ENCODE measurements at places on chromosomes 2 and 18.

DNA sequence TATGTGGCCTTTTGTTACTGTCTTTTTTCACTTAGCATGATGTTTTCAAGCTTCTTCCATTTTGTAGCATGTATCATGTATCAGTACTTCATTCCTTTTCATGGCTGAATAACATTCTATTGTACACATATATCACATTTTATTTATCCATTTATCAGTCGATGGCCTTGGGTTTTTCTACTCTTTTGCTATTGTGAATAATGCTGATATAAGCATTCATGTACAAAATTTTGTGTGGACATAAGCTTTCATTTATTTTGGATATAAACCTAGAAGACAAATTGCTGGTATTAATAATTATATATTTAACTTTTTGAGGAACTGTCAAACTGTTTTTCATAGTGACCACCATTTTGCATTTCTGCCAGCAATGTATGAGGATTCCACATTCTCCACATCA lies 201.1 kb downstream of the ACTR3 start:
- DNase-seq: no peak

- DNase-seq: no peak
These were observed 119.9 kb upstream of the PIEZO2 start for GRCh38 chr18:11269257-11269656.

GRCh38 chr2:109736177-109736827 lies 57.8 kb upstream of the RGPD5 start:
- peak; percentile 44 for DNase-seq

GRCh38 chr2:21363364-21363763 lies 239.6 kb downstream of the TDRD15 start:
- no peak for DNase-seq

DNA sequence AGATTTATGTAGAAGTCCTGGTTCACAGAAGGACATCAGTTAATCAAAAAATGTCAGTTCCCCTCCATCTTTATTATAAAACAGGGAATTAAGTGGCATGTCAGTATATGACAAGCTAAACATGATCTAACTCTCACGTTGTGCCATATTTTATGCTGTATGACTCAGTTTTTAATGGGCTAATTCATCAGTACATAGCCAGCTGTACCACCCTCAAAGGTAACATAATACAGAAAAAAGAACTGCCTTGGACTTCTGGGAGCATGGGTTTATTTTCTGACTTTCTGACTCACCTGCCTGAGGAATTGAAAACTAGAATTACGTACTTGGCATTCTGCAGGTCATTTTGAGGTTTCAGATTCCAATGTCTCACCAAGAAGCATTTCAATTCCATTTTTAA lies 135.7 kb downstream of the CMPK2 start:
- no peak for DNase-seq

DNA sequence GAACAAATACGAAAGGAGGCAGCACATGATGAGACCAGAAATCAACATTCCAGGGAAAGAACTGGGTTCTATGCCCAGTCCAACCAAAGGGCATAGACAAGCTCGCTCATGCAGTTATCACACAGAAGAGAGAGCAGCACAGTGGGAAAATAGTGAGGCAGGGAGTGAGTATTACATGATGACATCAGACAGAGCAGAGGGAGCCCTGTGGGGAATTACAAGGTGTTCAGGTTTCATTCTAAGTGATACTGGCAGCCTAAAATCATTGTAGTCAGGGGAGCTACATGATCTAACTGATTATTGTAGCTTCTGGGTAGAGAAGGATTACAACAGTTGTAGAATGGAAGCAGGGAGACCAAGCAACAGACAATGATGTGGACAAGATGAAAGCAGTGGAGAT lies 658.5 kb downstream of the ARHGAP15 start:
- DNase-seq: no peak

DNA sequence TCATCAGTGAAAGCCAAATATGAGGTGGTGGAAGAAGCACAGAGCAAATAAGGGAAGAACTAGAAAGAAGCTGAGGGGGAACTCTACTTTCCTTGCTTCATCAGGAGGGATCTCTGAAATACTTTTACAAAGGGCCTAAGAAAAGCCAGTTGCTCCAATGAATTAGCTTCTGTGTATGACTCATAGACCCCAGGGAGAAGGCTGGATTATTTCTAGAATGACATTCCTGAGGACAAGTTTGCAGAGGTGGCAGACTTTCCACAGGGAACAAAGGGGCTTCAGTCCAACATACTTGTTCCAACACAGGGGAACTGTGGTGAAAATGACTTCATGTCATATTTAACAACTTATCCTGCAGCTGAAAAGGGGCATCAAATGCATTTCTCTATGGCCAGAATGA lies 29.0 kb downstream of the DOK1 start:
- DNase-seq: peak; percentile 30

- no peak for DNase-seq
These were observed 1052.3 kb upstream of the ZEB2 start for GRCh38 chr2:145572238-145572637.

DNA sequence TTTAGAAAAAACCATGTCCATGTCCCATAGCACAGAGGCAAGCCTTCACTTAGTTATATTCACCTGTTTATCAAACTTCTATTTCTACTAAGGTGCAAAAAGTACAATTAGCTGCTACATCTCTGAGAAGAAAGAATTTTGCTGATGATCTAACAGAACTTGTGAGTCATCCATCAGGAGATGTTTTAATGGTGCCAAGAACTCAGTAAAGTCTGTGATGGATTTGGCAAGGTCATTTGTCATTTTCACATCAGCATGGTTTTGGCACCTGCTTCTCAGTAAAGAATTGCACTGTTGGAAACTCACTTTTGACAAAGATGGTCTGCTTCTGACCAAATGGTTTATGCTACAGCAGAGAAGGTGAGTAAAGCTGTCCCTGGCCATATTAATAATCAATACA lies 195.7 kb upstream of the TMEFF2 start:
- DNase-seq: no peak

DNA sequence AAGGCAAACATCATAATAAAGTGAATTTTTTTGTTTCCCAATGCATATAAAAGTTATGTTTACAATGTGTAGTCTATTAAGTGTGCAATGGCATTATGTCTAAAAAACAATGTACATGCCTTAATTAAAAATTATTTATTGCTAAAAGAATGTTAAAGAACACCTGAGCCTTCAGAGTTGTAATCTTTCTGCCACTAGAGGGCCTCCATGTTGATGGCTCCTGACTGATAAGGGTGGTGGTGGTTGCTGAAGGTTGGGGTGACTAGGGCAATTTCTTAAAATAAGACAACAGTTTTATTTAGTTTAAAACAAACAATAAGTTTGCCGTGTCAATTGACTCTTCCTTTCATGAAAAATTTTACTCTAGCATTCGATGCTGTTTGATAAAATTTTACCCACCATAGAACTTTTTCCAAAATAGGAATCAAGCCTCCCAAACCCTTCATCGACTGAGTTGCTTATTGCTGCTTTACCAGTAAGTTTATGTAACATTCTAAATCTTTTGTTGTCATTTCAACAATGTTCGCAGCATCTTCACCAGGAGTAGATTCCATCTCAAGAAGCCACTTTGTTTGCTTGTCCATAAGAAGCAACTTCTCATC lies 32.3 kb downstream of the MAP3K2 start:
- no peak for DNase-seq

- no peak for DNase-seq
These were observed 109.0 kb upstream of the EPAS1 start for GRCh38 chr2:46188041-46188716.

- no peak for DNase-seq
These were observed 5.2 kb upstream of the HOXD4 start for GRCh38 chr2:176146101-176146500.

DNA sequence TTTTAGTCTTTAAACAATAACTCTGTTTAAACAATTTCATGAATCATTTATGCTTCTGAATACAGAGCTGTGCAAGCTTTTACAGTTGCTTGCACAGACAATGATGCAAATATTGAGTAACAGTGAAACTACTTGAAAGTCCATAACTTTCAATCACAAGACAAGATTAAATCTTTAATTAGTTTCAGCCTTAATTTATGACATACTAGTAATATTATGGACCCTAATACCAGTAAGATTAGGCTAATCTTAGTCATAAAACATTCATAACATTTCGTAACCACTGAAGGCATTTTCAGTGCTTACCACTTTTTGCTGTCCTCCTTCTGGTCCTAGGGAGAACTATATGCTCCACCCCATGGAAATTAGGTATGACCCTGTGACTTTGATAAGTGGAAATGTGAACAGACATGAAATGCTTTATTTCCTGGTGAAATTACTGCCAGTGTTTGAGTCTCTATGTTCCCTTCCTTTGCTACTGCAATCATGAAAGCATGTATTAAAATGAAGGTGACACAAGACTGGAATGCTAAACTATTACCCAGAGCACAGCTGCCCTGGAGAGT lies 1.8 kb upstream of the COBLL1 start:
- peak; percentile 33 for DNase-seq

- DNase-seq: peak; percentile 75
These were observed 214.4 kb upstream of the DSEL start for GRCh38 chr18:67730886-67731285.

- DNase-seq: no peak
These were observed 2.4 kb upstream of the THNSL2 start for GRCh38 chr2:88167740-88168139.

DNA sequence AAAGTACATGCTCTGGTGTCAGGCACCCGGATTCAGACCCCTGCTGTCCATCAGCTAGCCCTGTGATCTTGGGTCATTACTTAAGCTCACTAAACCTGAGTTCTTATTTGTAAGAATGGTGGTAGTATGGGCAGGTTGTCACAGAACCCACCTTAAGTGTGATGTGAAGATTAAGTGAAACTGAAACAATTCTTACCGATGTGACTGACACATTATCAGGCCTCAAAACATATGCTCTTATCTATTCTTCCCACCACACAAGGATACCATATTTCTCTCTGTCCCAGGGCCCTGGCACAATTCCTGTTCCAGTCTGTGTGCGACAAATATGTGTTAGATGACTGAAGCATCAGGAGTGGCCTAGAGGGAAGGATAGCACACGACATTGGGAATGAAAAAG lies 11.0 kb upstream of the CDC42EP3 start:
- no peak for DNase-seq

DNA sequence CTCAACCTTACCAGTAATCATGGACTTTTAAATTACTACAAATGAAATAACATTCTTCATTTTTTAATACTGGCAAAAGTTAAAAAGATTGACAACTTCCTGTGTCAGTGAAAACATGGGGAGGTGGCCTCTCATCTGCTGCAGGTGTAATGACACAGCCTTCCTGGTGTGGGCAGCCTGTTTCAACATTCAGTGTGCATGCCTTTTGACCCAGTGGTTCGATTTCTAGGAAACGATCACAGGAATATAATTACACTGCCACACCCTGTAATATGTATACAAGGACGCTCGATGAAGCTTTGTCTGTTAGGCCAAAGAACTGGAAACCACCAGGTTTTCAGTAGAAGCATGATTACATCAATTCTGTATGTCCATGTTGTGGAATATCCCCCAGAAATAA lies 68.7 kb downstream of the MTHFD2 start:
- DNase-seq: peak; percentile 3

DNA sequence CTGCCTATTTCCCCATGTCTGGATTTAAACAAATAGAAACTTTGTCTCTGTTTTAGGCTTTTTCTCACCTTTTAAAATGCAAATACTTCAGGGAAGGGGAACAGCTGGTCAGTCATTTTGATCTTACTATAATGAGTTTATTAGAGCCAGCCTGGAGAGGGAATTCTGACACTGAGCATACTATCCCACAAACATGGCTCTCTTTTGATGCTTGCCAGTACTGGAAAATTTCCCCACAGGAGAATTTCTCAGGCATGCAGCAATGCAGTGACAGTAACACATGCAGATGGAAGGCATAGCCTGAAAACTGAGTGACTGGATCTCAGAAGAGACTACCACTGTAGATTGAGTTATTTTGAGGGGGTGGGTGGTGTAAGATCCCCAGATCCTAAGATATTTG lies 974.3 kb upstream of the CELF4 start:
- no peak for DNase-seq

- DNase-seq: no peak
These were observed 12.2 kb upstream of the NPAS2 start for GRCh38 chr2:100807707-100808106.

DNA sequence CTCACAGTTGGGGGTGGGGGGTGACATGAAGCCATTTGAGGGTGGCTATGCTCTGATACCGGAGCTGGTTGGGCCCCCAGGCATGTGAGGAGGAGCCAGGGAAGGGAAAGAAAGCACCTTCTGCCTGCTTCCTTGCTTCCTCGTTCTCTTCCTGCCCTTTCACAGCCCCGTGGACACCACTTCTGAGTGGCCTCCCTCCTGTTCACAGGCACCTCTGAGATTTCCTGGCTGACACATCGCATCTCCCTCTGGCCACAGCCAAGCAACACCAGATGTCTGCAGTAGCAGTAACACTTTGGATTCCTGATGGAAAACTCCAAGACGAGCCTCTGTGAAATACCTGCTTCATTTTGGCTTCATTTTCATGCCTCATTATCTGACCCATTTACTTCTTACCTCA lies 64.7 kb upstream of the ST3GAL5 start:
- no peak for DNase-seq

- DNase-seq: no peak
These were observed 764.6 kb upstream of the PKDCC start for GRCh38 chr2:41283079-41283775.

- peak; percentile 68 for DNase-seq
These were observed 107.7 kb downstream of the HNMT start for GRCh38 chr2:138071720-138072719.

- peak; percentile 5 for DNase-seq
These were observed 2.1 kb upstream of the CXCR1 start for GRCh38 chr2:218168635-218169462.

- DNase-seq: no peak
These were observed 65.4 kb downstream of the MARCHF4 start for GRCh38 chr2:216306868-216307267.

DNA sequence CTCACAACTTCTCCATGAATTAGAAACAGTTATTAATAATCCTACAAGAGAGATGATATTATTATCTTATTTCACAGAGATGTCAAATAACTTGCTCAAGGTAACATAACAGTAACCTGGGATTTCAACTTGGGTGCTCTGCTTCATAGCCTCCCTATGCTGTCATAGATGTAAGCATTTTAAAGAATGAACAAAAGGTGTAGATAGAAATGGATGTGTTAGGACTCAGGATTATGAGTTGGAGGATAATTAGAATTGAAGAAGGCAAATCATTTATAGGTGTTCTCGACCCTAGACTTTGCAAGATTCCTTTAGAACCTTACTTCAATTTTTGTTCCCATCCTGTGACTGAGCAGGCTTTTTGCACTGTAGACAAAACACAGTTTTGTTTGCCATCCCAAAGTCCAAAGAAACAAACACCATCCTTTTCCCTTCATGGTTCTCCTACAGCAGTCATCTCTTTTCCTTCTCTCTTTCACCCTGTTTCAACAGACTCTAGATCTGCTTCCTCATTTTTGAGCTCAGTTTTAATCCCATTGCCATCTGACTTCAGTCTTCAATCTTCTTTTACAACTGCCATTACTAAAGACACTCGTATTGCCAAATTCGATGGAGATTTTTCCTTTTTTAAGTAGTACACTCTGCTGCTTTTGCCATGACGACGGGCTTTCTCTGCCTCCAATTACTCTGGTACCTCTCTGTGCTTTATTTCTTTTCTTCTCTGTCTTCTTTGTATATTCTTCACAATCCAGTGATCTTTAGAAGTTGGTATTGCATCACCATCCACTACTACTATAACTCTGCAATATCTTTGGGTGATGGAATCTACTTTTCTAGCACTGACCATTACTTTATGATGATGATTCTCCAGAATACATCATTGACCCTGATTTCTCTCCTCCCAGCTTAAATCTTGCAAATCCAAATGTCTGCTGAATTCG lies 4.5 kb downstream of the HNMT start:
- no peak for DNase-seq

Measured in kidney glomerular epithelial cell (primary cell).